ENCODE measurements at places on chromosomes 2 and 18.

DNA sequence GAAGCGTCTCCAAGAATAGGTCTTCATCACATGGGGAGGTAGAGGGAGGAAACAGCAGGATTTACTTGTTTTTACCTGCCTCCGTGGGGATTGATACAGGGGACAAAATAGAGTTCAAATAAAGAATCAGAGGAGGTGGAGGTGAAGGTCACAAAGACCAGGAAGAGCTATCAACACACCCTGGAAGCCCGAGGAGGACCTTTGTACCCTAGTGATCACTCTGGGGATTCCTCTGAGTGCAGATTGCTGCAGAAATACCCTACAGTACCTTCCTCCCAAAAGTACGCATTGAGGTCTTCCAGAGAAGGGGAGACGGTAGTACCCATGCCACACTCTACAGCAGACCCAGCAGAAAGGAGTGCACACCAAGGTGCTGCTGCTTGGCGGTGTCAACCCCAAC is 44.9 kb downstream of the OSR1 start:
- DNase-seq: no peak

DNA sequence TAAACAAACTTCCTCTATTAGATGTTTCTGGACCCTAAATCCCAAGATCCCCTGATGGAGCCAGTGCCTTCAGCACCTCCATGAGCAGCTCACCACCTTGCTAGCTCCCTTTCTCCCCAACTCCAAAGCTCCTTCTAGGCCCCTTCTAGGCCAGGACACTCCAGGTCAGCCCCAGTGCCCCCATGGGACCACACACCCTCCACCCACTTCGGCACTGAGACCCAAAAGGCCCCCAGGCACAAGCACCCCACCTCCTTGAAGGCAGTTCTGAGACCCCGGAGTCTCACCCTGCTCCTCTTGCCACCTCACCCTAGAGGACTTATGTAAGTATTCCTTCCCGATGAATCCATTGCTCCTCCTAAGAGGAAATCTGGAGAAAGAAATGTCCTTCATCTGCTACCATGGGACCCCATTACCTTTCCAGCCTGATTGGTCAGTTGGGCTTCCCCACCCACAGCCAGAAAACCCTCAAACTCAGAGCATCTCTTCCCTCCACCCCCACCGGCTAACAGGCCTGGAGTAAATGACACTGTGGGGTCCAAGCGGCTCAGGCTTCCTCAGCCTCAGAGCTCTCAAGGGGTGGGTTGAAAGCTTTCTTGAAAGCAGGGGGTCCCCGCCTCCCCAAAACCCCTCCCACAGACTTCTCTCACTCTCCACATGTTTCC is 9.8 kb upstream of the ARMC9 start:
- no peak for DNase-seq

DNA sequence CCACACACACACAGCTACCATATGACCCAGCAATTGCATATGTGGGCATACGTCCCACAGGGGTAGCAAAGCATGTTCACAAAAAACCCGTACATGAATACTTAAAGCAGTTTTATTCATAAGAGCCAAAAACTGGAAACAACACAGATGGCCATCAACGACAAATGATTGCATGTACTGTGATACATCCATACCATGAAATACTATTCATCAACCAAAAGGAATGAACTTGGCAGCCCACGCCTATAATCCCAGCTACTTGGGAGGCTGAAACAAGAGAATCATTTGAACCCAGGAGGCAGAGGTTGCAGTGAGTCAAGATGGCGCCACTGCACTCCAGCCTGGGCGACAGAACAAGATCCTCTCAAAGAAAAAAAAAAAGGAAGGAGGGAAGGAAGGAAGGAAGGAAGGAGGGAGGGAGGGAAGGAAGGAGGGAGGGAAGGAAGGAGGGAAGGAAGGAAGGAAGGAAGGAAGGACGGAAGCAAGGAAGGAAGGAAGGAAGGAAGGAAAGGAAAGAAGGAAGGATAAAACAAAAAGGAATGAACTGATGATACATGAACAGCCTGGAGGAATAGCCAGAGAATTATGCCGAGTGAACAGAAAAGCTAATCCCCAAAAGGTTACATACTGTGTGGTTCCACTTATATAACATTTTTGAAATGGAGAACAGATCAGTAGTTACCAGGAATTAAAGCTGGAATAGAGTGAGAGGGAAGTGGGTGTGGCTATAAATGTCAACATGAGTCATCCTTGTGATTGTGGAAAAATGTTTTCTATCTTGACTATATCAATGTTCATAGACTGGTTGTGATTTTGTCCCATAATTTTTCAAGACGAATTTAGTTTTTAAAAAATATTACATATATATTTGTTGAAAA is 19.6 kb upstream of the YPEL5 start:
- DNase-seq: no peak

DNA sequence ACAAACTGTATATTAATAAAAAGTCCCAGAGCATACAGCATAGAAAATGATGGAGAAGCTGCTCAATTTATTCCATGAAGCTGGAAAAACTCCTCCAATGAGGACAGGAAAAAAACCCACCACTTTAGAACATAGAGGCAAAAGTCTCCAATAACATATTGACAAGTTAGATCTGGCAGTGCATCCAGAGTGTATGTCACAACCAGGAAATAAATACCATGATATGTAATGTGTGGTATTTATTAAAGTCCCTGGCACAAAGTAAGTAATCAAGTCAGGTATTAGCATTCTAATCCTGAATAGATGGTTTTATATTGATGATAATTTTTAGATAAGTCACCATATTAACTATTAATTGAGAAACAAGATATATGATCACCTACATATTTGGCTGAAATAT is 427.3 kb upstream of the HS6ST1 start:
- DNase-seq: no peak

- peak; percentile 62 for DNase-seq
These were observed 11.0 kb upstream of the ANKRD29 start for GRCh38 chr18:23673725-23674124.
